Heart left ventricle (tissue), 16 donors: ENCODE measurements at places on chromosomes 5 and 9. TPM values are rescaled to one million over a fixed set of nuclear protein-coding genes. Genes with fewer than 3 reads are reported as not detected.

- DNase-seq, result peak; percentile 55
These were observed 34.5 kb upstream of the MED27 start for GRCh38 chr9:132114102-132114707.

Gene PCDHGA3
- total RNA-seq, result 13.3 TPM

Gene DDX4
- not detected for total RNA-seq

- peak; percentile 29 for DNase-seq
These were observed 637 bp upstream of the SMC5 start for GRCh38 chr9:70257991-70258691.

- no peak for DNase-seq
These were observed 53.2 kb downstream of the ANKRD33B start for GRCh38 chr5:10617103-10617502.

Gene FOXD4
- 0.15 TPM for total RNA-seq

Gene TMEM171
- not detected for total RNA-seq

- no peak for DNase-seq
These were observed at the start of gene SV2C for GRCh38 chr5:76082772-76083554. Gene SV2C (plus strand): TSS chr5:76083383. CDS start chr5:76131751, 48,368 bp downstream.

Gene TRIM36
- total RNA-seq, result 0.99 TPM

- DNase-seq, result no peak
These were observed 42.7 kb downstream of the NSD1 start for GRCh38 chr5:177176175-177176711.

Gene MARCHF11
- 6.9 TPM for total RNA-seq

DNA sequence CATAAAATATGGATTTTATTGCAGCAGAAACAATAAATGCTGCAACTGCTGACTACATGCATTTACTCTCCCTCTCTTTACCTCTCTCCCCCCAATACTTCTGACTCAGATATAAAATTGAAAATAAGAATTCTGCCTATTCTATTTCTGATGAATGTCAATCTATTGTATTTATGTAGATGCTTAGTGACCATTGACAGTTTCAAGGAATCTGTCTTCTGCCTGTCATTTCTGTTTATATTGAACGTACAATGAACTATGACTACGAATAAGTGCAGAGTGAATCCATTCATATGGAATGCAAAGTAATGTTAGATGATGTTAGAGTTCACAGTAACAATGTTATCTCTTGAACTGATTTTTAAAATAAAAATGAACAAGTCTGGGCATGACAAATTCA is 898 bp downstream of the CDH10 start:
- DNase-seq, result no peak

DNA sequence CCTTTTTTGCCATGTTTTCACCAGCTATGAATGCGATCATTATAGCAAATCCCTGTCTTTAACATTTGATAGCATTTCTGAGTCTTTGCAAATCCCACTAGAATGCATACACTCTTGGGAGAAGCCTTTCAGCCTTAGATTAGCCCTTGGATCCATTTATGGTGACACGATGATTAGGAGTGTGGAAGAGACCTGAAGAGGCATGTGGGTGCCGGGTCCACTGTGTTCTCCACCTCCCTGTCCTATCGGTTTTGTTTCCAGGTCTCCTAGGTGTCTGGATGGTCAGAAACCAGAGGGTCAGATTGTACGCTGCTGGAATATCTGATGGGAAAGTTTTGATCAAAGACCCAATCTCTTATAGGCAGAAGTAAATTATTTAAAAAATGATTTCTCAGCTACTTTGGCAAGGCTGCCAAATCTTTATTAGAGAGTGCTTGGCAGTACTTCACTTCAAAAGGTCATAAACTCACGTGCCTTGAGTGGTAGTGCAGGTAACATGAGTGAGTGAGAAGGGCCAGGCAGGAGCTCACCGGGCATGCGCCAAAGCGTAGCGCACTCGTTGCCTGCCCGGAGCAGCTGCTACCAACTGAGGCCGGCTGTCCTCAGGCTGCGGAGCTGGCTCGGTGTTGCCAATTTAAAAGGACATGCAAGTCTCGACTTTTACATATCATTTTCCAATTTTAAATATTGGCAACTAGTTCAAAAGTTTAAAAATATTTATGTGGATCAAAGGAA is 51.3 kb downstream of the PCSK5 start:
- no peak for DNase-seq

DNA sequence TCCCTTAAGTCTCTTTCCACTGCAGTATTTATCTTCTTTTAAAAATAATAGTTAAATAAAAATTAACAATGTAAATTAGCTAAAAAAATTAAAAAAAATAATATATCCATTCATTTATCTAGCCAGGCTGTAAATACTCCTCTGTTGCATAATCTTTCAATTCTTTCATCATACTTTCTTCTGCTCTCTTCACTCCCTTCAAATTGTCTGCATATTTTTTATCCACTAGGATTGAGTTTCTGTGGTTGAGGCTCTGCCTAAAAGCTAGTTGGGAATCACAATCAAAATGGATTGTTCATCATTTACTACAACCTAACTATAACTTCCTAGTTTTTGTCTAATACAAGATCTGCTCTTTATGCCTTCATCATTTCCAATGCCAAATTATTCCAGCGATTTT is 182.2 kb downstream of the PDE4D start:
- DNase-seq, result no peak
